ENCODE measurements at places on chromosomes 2 and 18. TPM values are rescaled to one million over a fixed set of nuclear protein-coding genes. Genes with fewer than 3 reads are reported as not detected.

- peak; percentile 49 for DNase-seq
Measured at GRCh38 chr2:164824872-164825271, 16.8 kb downstream of the COBLL1 start.

DNA sequence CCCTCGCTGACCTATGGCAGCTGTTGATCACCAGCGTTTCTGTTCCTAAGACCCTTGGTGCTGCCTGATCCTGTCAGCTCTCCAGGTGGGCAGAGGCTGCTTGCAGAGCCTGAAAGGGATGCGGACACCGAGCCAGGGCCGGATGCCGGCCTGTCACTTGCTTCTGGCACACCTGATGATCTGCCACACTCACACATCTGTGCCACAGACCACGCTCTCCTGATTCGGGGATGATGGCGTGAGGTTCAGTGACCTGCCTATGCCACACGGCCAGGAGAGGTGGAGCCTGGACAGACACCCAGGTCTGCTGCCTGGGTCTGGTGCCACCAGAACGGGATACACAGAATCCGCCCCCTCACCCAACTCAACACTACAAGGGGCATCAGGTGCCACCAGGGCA is 129.4 kb upstream of the GLI2 start:
- DNase-seq = no peak

DNA sequence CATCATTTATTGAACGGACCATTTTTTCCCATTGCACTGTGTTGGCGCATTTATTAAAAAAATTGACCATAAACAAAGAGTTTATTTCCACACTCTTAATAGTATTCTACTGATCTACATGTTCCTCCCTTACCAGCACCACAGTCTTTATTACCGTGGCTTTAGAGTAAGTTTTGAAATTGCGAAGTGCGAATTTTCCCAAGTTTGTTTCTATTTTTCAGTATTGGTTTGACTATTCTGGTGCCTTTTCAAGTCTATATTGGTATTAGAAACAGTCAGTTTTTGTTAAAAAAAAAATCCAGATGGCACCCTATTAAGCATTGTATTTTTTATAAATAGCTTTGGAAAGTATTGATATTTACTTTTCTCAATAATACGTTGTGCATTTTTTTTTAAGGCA is 795.1 kb upstream of the HS6ST1 start:
- DNase-seq = no peak

- peak; percentile 82 for DNase-seq
Measured at GRCh38 chr18:29501952-29502351, 1325.0 kb upstream of the CDH2 start.

DNA sequence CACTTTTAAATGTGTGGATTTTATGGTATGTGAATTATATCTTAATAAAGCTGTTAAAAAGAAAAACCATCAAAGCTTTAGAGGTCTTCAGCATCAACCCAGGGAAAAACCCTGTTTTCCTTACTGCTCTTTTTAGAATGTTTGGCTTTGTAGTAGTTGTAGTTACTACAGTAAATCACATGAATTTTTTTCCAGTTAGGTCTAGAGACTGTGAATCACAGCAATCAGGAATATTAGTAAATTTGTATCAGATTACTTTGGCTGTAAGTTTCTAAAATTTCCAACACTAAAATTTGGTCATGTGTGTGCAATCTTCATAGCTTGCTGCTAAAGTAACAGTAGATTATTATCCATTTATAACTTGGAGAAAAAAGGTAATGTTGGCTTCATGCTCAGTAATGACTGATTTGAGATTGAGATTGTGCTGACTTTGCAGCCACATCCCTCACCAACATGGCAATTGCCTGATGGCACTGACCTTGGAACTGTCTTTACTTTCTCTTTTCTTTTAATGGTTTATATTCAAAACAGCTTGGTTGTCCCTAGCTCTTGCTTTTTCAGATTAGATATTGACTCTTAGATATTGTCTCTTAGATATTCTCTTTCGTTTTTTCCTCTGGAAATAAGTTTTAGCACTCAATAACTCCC is 41.1 kb downstream of the LCLAT1 start:
- DNase-seq = no peak

DNA sequence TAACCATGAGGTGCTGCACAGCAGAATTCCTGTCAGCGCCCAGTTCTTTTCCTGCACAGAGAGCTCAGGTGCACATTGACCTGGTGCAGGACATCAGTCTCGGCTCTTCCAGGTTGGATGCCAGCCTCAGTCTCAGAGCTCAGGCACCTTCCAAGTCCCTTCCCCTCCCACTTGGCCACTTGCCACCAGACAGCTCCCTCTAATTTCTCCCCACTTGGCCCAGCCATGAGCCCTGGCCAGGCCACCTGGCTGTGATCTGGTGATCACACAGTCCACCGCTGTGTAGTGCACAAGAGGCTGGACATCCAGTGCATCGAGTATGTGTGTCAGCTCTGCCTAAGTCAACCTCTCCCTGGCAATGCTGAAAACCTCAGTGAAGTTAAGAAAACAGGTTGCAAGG is 336.6 kb upstream of the MYT1L start:
- no peak for DNase-seq

MAP3K19 gene
- total RNA-seq = not detected

FEV gene
- 0.07 TPM for total RNA-seq

CD302 gene
- 8.5 TPM for total RNA-seq

RAB6C gene
- not detected for total RNA-seq

RPRM gene
- total RNA-seq = 1.4 TPM

Measured in PC-3 (cell line).